Myocyte (in vitro differentiated cells): ENCODE measurements at places on chromosomes 4 and X. TPM values are rescaled to one million over a fixed set of nuclear protein-coding genes. Genes with fewer than 3 reads are reported as not detected.

The WDR17 gene
- not detected in 2 replicates for total RNA-seq

The VCX3B gene
- total RNA-seq = not detected in 2 replicates

The GLUD2 gene
- total RNA-seq = 0.36 and 0.48 TPM in 2 replicates

The SHROOM3 gene
- total RNA-seq = 2.7 and 3.5 TPM in 2 replicates

The TLL1 gene
- not detected in 2 replicates for total RNA-seq

The PPP2R2C gene
- 0.29 and 2.0 TPM in 2 replicates for total RNA-seq

The HTR2C gene
- total RNA-seq = not detected in 2 replicates

The TCEAL5 gene
- total RNA-seq = not detected in 2 replicates

The PGK1 gene
- total RNA-seq = 277 and 371 TPM in 2 replicates

The GPR34 gene
- 0.21 TPM in 1 of 2 replicates, not detected in the other for total RNA-seq

The CCSER1 gene
- total RNA-seq = not detected in 2 replicates

The MUC7 gene
- not detected in 2 replicates for total RNA-seq

The GJB1 gene
- not detected in 2 replicates for total RNA-seq

The PASD1 gene
- not detected in 2 replicates for total RNA-seq

The CT47B1 gene
- total RNA-seq = not detected in 2 replicates

The PAK3 gene
- total RNA-seq = not detected in 2 replicates

The LDOC1 gene
- 4.6 and 6.1 TPM in 2 replicates for total RNA-seq
